ENCODE measurements at places on chromosomes 2 and 18.
A peak's percentile ranks its signal among the peaks of the same experiment; 100 is the strongest.

GRCh38 chr2:134231965-134232340 is 21.9 kb upstream of the MGAT5 start:
- no peak for DNase-seq

DNA sequence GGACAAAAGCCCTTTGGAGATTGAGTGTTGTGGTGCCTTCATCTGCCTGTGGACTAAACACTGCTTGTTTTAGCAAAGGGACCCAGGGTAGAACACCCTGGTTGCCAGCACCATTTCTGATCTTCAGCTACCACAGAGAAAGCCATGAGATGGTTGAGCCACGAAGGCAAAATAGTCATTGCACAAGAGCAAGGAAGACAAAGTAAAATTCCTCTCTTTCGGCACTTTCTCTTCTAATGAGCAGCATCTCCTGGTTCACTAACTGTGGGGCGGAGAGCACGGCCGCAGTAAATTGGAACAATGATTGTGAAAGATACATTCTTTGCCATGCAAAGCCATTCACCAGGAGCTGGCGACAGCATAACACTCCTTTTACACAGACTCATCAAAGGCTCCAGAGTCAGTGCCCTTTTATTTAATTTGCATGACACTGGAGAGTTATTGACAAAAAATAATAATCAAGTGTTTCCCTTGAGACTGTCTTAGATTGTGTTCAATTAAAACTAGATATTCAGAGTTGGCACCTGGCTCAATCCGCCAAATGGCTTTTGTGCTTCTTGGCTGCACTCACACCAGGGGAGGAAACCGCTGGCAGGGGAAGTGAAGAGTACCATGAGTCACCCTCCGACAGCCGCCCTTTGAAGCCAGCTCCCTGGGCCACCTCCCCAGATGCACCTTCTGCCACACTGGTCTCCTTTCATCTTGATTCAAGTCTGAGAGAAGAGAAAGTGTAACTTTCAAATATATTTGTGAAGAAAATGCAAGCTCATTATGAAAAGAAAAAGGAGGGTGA is 100.5 kb upstream of the MEIS1 start:
- peak; percentile 4 for DNase-seq

GRCh38 chr2:81148323-81148722 is 843.8 kb upstream of the LRRTM1 start:
- no peak for DNase-seq

- DNase-seq = peak; percentile 89
Observed at GRCh38 chr2:27428978-27429541, 629 bp downstream of the NRBP1 start.

- DNase-seq = no peak
Observed at GRCh38 chr2:123953846-123954245, 71.2 kb upstream of the CNTNAP5 start.

- DNase-seq = no peak
Observed at GRCh38 chr2:208415255-208415654, 8.7 kb downstream of the PTH2R start.

DNA sequence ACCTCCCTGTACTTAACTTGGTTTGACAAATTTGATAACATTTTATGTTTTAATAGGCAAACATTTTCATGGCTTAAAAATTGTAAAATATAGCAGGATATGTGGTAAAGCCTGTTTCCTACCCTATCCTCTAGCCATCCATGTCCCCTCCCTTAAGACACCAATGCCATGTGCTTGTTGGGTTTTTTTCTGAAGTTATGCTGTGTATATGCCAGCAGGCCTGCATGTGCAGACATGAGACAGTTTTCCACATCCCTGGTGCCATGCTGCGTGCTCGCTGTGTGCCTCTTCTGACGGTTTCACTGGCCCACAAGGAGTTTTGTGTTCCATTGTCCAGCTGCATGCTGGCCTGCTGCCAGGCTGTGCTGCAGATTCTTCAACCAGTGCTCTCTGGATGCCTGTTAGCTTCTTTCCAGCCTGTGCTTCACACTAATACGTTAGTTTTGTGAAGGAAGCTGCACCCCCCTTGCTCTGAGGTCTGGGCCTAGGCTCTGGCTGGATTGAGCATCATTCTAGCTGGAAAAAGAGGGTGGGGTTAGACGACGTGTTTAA is 16.9 kb downstream of the INPP4A start:
- no peak for DNase-seq

DNA sequence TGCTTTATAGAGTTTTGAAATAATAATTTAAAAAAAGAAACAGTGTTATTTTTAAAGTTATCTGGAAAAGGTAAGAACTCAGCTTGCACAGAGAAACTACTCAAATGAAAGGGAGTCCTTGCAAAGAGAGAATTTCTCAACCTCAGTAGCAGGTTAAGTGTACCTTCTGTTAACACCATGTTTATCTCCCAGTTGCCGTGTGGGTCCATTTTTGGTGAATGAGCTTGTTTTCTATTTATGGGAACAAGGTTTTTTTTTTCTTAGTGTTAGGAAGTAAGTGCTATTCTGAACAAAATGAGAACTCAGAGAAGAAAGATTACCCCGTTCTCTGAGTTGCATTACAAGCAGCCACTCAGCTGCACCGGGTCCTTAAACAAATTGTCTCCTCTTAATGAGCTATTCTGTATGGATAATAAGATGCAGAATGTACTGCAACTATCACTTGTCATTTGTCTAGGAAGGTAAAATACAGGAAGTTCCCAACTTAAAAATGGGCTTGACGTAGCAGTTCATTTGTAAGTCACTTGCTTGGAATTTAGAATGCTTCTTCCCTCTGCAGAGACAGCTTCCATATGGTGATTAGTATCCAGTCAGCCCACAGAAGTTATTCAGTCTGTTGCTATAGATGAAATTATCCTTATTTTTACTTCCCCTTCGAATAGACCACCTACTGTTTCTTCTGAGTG is 74.9 kb downstream of the LTBP1 start:
- DNase-seq = no peak

GRCh38 chr18:63367053-63367953 is at the start of gene KDSR:
TSS of gene KDSR (minus strand) at chr18:63367206. CDS start at chr18:63367118, 88 bp downstream.
- peak; percentile 84 for DNase-seq

DNA sequence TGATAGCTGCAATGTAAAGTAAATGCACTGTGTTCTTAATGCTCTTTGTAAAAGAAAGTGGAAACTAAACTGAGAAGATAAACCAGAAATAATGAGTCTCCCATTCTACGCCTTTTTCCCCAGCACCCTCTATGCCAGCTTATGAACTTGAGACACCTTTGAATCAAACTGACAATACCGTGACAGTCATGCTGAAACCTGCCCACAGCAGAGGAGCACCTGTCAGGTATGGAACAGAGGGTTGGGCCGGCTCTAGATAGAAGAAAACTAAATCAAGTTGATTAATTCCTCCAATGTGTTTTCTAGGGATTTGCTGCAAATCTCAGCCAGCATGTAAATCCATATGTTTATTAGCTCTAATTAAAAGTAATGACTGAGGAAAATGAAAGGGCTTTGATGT is 520.6 kb upstream of the RAB12 start:
- no peak for DNase-seq

- DNase-seq = no peak
Observed at GRCh38 chr2:133975676-133976428, 278.0 kb upstream of the MGAT5 start.

DNA sequence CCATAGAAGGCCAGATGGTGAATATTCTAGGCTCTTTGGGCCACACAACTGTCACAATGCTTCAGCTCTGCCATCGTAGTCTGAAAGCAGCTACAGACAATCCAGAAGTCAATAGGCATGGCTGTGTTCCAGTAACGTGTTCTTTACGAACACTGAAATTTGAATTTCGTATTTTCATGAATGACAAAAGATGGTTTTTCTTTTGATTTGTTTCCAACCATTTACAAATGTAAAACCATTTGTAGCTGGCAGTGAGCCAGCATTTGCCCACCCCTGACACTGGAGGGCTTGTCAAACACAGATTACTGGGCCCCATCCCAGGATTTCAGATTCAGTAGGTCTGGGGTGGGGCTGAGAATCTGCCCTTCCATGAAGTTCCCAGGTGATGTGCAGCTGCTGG is 83.0 kb upstream of the ATG16L1 start:
- no peak for DNase-seq

GRCh38 chr2:205077159-205077558 is 531.9 kb downstream of the PARD3B start:
- no peak for DNase-seq

- DNase-seq = no peak
Observed at GRCh38 chr2:39902103-39902502, 123.0 kb upstream of the THUMPD2 start.

GRCh38 chr2:54429054-54429453 is 27.1 kb upstream of the SPTBN1 start:
- DNase-seq = no peak

DNA sequence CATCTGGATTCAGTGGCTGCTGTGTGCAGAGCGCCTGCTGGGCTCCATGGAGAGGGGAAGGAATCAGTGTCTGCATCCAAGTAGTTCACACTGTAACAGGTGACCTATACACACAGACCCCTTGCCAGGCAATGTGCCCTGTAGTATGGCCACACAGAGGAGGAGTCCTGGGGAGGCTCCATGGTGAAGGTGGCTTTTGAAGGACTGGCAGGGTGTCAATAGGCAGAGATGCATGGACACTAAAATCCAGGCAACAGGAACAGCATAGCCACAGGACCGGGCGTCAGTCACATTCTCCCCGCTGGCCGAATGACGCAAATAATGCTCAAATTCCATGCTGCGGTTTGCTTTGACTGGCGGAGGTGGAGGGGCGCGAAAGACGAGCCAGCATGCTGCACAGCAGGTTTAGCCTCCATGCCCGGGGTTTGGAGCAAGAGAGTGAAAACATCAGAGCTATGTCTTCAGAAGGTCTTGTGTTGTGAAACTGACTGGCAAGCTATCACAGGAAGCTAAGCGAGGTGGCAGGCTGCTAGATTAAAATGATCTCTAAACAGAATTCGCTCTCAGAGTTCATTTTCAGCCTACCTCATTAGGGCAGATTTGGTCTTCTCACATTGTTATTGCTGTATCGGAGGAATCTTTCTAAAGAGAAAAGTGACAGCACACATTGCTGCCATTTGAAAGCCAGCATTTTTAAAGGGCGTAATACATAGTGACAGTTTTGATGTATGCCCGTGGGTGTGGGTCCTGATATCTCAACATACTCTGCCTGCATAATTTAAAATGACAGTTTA is 1.2 kb upstream of the CHMP1B start:
- DNase-seq = peak; percentile 36

DNA sequence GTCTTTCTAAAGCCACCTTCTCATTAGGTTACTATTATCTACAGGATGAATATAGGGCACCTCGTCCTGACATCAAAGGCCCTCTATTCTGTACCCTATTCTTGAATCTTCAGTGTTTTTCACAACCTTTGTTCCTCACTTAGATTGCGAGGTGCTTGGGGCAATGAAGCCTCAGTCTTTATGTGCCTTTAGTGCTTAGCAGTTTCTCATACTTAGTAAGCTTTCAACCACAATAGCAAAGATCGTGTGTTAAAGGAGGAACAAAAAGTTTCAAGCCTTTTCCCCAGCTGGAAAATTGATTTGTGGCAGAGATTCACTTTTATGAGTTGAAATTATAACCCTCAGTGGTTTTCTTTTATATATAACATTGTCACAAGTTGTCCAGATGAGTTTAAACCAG is 226.9 kb downstream of the MYO3B start:
- no peak for DNase-seq

GRCh38 chr2:33498291-33498956 is 22.0 kb downstream of the RASGRP3 start:
- DNase-seq = no peak

GRCh38 chr18:11392980-11393885 is 216.2 kb upstream of the SLC35G4 start:
- DNase-seq = no peak

DNA sequence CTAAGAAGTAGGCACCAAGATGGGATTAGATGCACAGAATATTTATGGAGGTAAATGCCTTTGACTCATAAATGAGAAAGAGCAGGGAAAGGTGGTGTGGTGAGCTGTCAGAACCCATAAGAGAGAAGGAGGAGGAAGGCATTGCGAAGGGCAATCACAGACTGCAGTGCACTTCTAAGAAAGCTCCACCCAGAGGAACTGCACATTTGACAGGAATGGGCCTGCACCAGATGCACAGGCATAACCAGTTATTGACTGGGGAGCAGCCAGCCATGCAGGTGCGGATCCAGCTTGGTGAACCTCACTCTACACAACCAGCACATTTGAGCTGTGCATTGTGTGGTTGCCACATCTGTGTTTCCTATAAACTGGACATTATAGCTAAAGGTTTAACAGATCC is 62.2 kb upstream of the L3MBTL4 start:
- no peak for DNase-seq

DNA sequence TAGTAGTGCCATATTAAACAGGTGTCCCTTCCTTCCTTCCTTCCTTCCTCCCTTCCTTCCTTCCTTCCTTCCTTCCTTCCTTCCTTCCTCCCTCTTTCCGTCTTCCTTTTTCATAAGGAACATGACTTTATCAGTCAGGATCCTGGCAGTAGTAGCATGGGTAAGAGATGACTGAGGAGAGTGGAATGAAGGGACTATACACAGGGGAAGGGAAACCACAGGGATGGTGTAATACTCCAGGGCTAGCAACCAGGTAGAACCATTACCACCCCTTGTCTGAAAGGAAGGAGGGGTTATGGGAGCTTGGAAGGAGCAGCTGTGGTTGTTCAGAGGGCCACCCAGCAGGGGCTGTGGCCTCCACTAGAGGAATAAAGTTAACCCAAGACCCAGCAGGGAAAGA is 23.2 kb upstream of the KDM3A start:
- DNase-seq = no peak

- no peak for DNase-seq
Observed at GRCh38 chr2:10075571-10076209, 4.5 kb downstream of the CYS1 start.

GRCh38 chr2:104025295-104025694 is 828.6 kb upstream of the POU3F3 start:
- no peak for DNase-seq

Data from A549 (cell line).